Fibroblast of the aortic adventitia (primary cell): ENCODE measurements at places on chromosomes 7 and 10.

- no peak for DNase-seq
Observed at GRCh38 chr7:123939784-123940183, 14.7 kb downstream of the SPAM1 start.

DNA sequence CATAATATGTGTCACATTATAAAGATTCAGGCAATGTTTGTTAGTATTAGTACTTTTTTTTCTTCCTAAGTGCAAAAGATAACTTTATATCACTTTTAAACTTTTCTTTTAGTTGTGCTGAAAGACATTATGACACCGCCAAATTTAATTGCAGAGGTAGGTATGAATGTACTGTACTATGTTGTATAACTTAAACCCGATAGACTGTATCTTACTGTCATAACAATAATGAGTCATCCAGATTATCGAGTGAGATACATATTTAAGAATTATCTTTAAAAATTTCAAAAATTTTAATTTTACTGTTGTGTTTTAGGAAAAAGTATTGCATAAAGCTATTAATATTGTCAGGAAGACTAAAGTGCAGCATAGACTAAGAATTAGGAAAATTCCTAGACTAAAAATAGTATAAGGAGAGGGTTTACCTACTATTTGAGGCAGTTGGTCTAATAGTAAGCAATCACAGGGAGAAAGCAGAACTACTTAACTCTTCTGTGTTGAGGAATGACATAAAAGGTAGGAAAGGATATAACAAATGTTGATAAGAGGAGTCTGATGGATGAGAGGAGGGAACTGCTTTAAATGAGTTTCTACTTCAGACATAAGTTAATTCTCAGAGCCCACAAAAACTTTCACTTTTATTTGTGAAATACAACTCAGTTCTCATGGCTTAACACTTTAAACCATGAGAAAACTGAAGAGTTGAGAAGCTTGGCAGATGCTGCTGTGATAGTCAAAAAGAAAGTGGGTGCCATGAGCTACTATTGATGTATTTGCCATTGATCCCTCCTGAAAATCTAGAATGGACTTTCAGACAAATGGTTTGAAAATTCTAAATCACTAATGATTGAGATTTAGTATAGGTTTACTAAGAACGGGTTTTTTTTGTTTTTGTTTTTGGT lies 67.8 kb downstream of the PTEN start:
- DNase-seq, result no peak

DNA sequence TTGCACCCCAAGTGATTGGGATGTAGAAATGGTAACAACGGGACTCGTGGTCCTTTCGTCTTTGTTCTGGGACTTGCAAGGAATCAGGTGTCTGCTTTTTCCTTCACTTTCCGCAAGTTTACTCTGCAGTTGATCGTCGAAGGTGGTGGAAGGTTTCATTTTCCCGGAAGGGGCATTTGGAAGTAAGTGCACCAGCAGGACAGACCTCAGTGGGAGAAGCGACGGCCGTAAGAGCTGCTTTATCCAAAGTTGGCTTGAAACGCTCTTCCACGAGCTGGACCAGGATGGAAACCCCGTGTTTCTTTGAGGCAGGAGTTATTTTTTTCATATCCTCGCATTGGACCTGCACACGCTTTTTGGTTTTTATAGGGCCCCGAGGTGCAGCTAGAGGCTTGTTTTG lies 1.2 kb downstream of the BRI3 start:
- peak; percentile 41 for DNase-seq

DNA sequence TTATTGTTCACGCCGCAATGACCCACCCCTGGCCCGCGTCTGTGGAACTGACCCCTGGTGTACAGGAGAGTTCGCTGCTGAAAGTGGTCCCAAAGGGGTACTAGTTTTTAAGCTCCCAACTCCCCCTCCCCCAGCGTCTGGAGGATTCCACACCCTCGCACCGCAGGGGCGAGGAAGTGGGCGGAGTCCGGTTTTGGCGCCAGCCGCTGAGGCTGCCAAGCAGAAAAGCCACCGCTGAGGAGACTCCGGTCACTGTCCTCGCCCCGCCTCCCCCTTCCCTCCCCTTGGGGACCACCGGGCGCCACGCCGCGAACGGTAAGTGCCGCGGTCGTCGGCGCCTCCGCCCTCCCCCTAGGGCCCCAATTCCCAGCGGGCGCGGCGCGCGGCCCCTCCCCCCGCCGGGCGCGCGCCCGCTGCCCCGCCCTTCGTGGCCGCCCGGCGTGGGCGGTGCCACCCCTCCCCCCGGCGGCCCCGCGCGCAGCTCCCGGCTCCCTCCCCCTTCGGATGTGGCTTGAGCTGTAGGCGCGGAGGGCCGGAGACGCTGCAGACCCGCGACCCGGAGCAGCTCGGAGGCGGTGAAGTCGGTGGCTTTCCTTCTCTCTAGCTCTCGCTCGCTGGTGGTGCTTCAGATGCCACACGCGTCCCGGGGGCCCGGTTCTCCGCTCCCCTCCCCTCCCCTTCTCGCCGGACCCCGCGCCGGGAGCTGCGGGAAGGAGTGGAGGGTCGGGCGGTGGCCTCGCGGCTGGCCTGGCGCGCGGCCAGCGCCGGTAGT lies at the start of gene CBX3:
Gene CBX3, plus strand, starts transcription at position 499 of the 772 bp plus-strand sequence. CDS start 1,254 bp downstream, outside the sequence.
- DNase-seq, result peak; percentile 63

DNA sequence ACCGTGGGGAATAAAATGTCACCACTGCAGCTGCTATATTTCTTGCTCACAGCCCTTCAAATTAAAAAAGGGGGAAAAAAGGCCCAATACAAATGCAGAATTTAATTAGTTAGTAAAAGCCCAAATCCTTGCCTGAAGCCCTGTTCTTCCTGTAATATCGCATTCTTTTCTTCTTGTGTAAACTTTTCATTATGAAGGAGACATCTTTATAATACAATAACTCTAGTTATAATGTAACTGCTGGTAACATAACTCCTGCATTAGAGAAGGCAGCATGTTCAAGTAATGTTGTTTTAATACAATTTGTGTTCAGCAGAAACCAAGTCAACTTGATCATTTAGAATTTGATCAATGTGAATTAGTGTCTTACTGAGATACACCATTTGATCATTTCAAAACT lies 250.9 kb downstream of the CHCHD3 start:
- no peak for DNase-seq

DNA sequence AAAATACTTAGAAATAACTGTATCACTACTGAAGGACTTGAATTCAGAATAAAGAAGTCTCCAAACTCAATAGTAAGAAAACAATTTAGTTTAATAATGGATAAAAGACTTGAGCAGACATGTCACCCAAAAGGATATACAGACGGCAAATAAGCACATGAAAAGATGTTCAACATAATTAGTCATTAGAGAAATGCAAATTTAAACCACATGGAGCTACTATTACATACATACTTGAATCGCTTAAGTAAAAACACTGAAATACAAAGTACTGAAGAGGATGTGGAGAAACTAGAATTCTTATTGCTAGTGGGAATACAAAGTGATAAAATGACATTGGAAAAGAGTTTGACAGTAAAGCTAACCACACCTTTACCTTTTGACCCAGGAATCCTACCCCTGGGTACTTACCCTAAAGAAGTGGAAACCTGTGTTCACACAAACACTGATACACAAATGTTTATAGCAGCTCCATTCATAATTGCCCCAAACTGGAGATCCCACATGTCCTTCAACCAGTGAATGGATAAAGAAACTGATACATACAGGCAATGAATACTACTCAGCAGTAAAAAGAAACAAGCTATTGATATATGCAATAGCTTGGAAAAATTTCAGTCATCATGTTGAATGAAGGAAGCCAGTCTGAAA lies 54.3 kb upstream of the NFKB2 start:
- no peak for DNase-seq

DNA sequence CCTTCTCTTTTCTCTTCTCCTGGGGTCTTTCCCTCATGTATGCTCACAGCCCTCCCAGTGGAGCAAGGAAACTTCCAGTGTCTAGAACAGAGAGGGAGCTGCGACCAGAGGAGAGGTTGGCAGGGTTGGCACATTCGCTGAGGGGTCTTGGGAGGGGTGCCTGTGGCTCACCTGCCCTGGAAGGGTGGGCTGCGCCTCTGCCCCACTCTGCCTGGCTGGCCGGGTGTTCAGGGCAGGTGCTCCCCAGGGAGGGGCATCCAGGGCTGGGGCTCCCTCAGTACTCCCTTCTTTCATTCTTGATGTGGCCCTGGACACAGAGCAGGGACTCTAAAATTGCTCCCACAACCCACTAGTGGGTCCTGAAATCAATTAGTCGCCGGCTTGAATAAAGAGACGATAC lies 16.9 kb downstream of the SHH start:
- no peak for DNase-seq

GRCh38 chr10:82576093-82576492 lies 701.1 kb downstream of the NRG3 start:
- DNase-seq, result no peak

DNA sequence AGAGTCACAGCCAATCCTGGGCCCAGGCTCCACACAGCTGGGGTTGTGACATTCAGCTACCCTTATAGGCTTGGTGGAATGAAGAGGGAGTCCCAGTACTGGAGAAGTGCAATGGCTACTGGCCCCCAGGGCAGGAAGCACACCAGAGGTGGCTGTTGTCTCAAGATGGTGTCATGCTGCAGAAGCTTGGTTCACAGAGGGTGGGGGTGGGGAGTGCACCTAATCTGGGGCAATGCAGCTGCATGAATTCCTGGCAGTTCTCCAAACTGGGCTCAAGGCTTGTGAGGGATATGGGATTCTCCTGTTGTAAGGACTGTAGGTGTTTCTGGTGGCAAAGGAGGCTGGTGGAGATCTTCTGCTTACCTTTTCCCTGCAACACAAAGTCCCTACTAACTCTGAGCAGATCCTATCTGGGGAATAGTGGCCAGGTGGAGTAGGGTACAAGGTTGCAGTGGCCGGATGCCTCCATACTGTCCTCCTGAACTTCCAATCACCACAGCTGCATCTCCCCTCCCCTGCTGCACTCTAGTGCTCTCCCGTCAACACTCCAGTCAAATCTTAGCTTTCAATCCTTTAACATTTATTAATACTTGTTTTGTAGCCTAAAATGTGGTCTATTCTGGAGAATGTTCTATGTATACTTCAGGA lies 27.4 kb upstream of the PLA2G12B start:
- DNase-seq, result no peak

DNA sequence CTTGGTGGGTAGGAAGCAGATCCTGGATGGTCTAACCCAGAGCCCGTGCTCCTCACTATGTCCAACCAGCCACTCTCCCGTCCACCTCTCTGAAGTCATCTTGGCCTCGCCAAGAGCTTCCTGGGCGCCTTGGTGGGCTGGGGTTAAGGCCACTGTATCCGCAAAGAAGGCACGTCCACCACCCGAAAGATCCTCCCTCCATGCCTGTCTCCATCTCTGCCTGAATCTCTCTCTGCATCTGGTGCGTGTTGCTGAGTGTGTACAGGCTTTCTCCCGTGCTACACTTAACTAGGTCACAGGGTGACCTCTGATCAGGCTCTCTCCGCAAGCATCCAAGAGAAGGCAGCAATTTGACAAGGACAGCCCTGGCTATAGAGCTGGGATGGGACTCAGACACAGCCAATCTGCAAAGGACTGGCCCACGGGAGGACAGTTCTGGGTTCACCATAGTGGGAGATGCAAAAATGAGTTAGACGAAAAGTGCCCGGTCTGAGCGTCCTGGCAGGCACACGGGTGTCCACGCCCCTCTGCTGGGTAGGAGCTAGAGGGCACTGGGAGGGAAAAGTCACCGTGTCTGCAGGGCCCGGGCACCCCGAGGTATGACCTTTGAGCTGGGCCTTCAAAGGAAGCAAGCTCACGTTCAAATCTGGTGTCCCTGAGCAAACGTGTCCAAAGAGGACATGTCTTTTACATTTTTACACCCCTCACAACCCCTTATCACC lies 9.4 kb upstream of the RFC2 start:
- no peak for DNase-seq

DNA sequence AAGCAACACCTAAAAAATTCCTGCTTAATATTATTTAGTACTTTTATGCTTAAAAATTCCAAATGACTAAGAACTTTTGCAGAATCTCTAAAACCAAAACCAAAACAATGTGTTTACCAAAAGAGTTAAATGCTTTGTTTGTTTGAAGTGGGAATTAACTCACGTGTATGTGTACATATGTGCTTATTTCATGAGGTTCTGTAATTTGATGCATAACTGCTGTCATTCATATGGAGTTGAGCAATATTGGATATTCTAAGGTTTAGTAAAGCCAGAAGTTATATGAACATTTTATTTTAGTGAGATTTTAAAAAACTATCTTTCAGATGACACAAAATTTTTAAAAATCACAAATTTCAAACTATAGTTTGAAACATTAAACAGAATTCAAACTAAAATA lies 157.1 kb downstream of the PIP4K2A start:
- no peak for DNase-seq

DNA sequence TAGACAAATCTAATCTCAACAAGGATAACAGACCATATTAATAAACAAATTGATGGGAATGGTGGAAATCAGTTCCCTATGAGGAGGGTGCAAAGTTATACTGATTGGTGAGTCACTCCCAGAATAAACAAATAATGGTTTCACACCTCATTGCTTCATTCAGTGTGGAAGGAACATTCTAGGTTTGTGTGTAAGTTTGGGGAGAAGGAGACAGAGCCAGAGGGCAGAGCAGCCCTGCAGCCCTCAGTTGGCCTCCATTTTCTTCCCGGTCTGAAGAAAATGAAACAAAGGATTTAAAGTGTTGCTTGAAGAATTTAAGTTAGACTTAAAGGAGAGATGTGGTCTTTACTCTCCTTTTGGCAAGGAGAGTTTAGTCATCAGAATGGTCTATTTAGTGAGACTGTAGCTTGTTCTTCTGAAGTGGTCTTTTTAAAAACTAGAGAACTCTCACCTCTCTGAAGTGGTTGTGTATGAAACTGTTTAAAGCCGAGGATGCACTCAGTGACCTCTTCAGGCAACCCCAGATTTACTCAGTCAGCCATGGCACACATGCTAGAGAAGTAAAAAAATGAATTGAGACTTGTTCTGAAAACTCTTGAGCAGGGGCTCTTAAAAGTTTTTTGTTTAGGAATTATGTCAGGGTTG lies 27.2 kb downstream of the IKZF1 start:
- no peak for DNase-seq

- DNase-seq, result no peak
Observed at GRCh38 chr7:78220754-78221153, 422.2 kb downstream of the PHTF2 start.

GRCh38 chr7:28157831-28158416 lies 22.7 kb downstream of the JAZF1 start:
- DNase-seq, result peak; percentile 32

GRCh38 chr7:105979405-105979804 lies 16.3 kb downstream of the CDHR3 start:
- DNase-seq, result no peak

DNA sequence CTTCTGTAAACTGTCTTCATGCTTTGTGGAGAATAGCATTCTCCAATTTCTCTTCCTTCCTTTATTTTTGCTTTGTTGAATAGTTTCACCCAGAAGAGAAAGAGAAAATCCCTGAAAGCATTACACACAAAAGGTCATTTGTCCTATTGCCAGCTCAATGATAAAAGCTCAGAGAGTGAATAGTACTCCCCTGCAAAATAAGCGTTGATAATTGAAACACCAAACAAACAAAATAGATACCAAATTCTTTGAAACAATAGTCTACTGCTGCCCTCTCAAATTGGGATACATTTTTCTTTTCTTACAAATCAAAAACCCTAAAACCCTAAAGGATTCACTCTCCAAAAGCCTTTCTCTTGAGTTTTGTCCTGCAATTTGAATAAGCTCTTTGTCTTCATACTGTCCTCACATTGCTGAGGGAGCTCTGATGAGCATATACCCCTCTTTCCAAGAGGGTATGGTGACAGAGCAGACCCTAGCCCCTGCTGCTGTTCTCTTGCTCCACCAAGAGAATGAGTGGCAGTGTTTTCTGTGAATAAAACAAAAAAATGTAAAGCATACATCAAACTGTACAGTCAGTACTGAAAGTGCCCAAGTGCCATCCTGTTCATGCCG lies 134.4 kb downstream of the CSTF2T start:
- DNase-seq, result no peak
